Epithelial cell of proximal tubule (primary cell): ENCODE measurements at places on chromosomes 2 and 18. TPM values are rescaled to one million over a fixed set of nuclear protein-coding genes. Genes with fewer than 3 reads are reported as not detected.
A peak's percentile ranks its signal among the peaks of the same experiment; 100 is the strongest.

Gene STARD6
- total RNA-seq, result 1.9 TPM in 1 of 2 replicates, not detected in the other

Gene C18orf32
- 39.7 and 59.2 TPM in 2 replicates for total RNA-seq

Gene MARCHF4
- total RNA-seq, result 4.2 and 6.9 TPM in 2 replicates

Gene FAM124B
- total RNA-seq, result 0.07 TPM in 1 of 2 replicates, not detected in the other

Gene DLGAP1
- 0.63 TPM in 1 of 2 replicates, not detected in the other for total RNA-seq

Gene MC4R
- not detected in 2 replicates for total RNA-seq

Gene SNTG2
- total RNA-seq, result 0.22 TPM in 1 of 2 replicates, not detected in the other

Gene SH3RF3
- 1.7 and 8.3 TPM in 2 replicates for total RNA-seq

- DNase-seq, result no peak
Observed at GRCh38 chr2:28153851-28154250, 238.8 kb upstream of the FOSL2 start.

DNA sequence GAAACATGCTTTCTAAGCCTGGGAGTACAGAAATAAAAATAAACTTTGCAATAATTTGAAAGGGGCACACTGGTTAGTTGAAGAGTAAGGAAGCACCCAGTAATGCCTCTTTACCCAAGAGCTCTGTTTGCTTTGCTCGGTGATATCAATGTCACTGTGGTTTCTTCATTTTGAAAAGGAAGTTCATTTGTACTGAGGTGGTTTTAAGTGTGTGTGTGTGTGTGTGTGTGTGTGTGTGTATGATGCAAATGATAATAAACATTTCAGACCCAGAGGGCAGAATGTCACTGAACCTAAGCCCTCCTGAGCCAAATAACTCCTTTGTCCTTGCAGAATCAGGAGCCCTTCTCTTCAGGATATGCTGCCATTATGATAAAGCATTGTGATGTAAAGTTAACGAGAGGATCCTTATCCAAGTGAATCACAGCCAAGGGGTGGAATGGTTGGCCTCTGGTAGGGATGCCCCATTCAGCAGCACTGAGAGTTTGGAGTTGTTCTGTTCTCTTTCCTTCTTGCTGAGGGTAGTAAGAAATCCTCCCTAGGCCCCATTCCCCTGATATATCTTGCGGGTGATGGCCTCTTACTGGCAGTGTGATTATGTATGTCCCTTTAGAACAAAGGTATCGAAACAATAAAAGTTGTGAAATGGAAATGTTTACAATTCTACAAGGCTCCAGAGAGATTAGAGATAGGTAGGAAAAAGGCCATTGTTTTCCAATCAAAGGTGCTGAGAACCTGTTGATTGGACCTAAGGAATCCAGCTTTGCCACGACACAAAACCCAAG, 7.6 kb downstream of the ITGA6 start:
- DNase-seq, result no peak

- DNase-seq, result no peak
Observed at GRCh38 chr2:199462956-199463692, 5.4 kb upstream of the SATB2 start.

GRCh38 chr2:39851251-39851650, 72.2 kb upstream of the THUMPD2 start:
- DNase-seq, result no peak

GRCh38 chr2:141015341-141016047, 1115.3 kb downstream of the LRP1B start:
- DNase-seq, result no peak

DNA sequence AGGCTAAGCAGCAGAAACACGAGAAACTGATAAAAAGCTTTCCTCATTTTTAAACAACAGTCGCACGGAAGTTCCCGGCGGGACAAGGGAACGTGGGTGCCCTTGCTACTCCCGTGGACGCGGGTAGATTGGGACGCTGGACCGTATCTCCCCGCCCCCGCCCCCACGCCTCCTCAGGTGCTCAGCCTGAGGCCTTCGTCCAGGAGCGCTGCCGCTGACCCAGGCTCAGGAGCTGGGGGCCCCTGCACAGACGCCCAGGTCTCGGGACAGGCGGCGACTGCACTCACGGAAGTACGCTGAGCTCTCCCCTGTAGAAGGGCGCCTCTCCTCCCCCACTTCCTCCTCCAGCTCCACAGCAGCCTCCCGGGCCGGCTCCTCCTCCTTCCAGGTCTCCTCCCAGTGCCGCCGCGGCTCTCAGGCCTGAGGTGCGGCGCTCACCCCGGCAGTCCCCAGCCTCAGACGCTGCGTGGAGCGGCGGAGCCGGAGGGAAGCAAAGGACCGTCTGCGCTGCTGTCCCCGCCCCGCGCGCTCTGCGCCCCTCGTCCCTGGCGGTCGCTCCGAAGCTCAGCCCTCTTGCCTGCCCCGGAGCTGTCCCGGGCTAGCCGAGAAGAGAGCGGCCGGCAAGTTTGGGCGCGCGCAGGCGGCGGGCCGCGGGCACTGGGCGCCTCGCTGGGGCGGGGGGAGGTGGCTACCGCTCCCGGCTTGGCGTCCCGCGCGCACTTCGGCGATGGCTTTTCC, at the start of gene ITGAV:
TSS of gene ITGAV (plus strand) at position 445 of the 738 bp plus-strand sequence. CDS start at position 728, 283 bp downstream.
- DNase-seq, result no peak

GRCh38 chr2:71629771-71630453, 176.6 kb downstream of the DYSF start:
- DNase-seq, result no peak

DNA sequence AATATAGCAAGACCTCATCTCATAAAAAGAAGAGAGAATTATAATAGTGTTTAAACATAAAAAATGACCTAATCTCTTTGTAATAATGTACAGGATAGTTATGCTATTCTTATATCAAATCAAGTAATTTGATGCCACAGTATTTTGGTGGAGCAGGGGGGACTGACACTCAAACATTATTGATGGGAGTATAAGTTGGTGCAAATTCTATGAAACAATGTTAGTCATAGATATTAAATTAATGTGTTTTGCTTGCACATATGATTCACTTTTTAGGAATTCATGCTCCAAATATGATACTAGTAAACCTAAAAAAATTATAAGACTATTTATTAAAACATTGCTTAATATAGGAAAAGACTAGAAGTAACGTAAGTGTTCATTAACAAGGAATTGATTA, 256.1 kb upstream of the SYT4 start:
- DNase-seq, result no peak

DNA sequence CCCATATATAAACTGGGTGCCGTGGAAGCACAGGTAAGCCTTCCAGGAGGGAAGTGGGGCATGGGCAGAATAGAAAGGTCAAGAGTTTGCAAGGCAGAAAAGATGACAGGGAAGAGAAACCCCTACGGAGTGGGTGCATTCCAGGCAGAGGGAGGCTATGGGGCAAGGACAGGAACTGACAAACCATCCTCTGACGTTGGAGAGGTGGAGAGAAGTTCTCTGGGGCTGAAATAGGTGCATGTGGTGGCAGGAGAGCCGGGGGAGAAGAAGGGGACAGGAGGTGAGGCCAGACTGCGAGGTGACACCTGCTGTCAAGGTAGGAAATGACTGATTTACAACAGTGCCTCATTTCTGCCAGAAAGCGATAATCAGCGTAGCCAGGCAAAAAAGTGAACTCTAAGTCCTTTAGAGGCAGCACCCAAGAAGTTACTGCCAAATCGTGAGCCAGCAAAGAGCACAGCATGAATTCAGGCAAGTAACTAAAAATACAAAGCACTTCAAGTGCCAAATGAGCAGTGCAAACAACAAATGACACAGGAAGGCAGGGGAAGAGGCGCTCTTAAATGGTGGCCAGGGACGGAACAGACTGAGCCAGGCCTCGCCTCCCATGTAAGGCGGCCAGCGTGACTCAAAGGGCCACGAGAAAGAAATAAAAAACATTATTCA, 113.3 kb upstream of the ACVR1C start:
- no peak for DNase-seq

DNA sequence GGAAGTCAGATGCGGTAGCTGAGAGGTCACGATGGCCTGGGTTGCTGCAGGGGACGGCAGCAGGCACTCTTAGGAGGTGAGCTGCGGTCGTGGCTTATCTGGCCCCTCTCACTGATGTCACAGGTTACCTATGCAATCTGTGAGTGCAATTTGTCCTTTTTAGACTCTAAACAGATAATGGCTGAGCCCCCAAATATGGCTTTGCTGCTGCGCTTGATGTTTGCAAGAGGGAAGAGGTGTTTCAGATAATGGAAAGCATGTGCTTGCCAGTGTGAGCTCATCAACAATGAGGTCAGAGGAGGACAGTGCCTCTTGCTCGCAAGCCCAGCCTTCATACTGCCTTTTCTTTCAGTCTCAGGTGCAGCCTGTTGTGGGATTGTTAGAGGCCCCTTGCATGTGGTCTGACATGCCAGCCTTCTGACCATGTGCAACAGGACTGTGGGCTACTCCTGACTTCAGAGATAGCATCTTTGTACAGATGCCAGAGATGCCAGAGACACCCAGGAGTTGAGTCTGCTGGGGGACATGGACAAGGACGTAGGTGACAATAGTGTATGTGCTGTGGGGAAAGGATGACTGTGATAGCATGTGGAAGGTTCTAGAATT, 151.3 kb downstream of the TANC1 start:
- no peak for DNase-seq

GRCh38 chr2:127146071-127146725, 39.2 kb upstream of the BIN1 start:
- no peak for DNase-seq

GRCh38 chr2:178142274-178143065, 30.2 kb downstream of the RBM45 start:
- DNase-seq, result no peak

- no peak for DNase-seq
Observed at GRCh38 chr2:232030229-232030628, 68.7 kb downstream of the DIS3L2 start.

- no peak for DNase-seq
Observed at GRCh38 chr2:187857826-187858225, 303.6 kb upstream of the TFPI start.

- no peak for DNase-seq
Observed at GRCh38 chr2:106160786-106161261, 33.3 kb downstream of the UXS1 start.

DNA sequence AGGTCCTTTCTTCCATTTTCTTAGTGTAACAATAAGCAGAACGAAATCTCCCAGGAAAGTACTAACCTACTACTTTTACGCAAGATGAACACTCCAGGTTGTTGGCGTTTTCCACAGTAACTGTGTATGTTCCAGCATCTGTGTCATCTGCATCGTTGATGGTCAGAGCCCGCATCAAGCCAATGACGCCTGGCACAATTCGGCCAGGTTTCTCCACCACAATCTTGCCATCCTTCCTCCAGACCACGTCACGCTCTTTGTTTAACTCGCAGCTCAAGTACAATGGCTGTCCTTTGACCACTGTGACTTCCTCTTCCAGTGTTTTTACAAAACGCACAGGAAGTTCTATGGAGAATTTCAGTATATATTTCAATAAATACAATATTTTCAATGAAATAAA, 155.6 kb downstream of the PLEKHA3 start:
- DNase-seq, result no peak

- no peak for DNase-seq
Observed at GRCh38 chr2:134137182-134137611, 116.7 kb upstream of the MGAT5 start.

GRCh38 chr2:191555092-191555742, 122.7 kb upstream of the NABP1 start:
- peak; percentile 29 for DNase-seq

- no peak for DNase-seq
Observed at GRCh38 chr2:15802657-15803542, 137.4 kb upstream of the MYCN start.
